ENCODE measurements at places on chromosomes 1 and 21. TPM values are rescaled to one million over a fixed set of nuclear protein-coding genes. Genes with fewer than 3 reads are reported as not detected.

DNA sequence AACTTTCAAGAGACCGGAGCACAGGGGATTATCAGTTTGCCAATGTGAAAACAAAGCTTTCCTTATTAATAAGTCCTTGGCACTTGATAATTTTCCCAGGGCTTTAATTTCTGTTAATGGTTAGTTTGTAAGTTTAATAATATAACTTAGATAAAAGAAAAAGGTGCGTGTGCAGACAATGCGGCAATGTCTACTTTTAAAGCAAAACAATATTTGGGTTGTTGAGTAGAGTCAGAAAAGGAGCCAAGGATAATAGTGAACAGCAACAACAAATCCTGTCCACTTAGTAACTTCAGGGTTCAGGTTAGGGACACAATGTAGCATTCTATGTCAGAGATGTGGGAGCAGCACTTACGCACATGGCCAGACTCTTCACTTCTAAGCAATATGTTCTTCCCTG, 469.6 kb upstream of the NFIA start:
- no peak for DNase-seq

DNA sequence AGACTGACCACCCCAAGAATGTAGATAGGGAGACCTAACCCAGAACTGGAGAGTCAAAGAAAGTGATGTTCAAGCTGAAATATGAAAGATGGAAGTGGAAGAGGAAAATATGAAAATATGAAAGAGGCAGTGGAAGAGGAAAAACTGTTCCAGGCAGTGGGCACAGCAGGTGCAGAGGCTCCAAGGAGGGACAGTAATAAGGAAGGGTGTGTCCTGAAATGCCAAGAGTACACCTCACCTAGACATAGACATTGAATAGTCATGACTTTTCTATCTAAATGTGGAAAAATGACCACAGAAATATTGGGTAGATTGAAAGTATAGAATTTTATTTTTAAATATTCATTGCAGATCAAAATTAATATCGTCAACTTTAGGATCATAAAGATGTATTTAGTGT, 161.7 kb upstream of the USP24 start:
- DNase-seq: no peak

WNT3A gene
- not detected for polyA plus RNA-seq

TNFAIP8L2 gene
- not detected for polyA plus RNA-seq

CD1D gene
- polyA plus RNA-seq: not detected

Measured in SK-N-SH (cell line).